Jurkat, Clone E6-1 (cell line): ENCODE measurements at places on chromosomes 12 and 14.
A peak's percentile ranks its signal among the peaks of the same experiment; 100 is the strongest.

- peak; percentile 28 for DNase-seq
These were observed 99.4 kb downstream of the NINJ2 start for GRCh38 chr12:563787-564298.

DNA sequence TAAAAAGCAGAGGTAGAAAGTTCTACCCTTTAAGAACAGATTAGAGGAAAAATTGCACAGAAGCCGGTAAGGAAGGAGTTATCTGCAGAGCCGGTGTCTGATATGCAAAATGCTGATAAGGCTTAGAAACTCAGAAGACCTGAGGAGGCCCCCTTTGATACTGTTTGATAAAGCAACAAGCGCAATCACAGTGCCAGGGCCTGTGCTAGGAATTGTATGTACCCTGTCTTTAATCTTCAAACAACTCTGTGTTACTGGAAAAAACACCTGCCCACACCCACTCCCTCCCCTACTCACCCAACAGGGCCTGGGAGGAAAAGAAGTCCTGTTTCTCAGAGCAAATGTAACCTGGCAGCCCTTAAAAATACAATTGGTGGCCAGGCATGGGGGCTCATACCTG lies 112.7 kb upstream of the FUT8 start:
- DNase-seq: peak; percentile 80

DNA sequence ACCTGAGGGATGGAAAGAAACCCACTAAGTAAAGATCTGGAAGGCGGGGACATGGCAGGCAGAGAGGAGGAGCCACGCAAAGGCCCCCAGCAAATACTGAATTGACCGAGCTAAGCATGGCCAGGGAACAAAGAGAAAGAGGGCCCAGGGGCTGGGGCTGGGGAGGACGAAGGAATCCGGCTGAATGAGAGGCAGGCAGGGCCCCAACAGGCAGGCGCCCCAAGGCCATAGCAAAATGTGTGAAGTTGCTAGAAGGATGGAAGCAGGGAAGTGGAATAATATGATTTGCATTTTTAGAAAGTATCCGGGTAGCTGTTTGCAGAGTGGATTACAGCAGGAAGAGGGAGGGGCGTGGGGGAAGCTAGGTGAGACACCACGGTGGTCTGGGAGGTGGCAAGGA lies 49.1 kb downstream of the RFLNA start:
- no peak for DNase-seq

- no peak for DNase-seq
These were observed 25.1 kb upstream of the ZNF268 start for GRCh38 chr12:133156125-133156690.

- no peak for DNase-seq
These were observed 188.6 kb downstream of the SLC5A8 start for GRCh38 chr12:101021442-101021841.

DNA sequence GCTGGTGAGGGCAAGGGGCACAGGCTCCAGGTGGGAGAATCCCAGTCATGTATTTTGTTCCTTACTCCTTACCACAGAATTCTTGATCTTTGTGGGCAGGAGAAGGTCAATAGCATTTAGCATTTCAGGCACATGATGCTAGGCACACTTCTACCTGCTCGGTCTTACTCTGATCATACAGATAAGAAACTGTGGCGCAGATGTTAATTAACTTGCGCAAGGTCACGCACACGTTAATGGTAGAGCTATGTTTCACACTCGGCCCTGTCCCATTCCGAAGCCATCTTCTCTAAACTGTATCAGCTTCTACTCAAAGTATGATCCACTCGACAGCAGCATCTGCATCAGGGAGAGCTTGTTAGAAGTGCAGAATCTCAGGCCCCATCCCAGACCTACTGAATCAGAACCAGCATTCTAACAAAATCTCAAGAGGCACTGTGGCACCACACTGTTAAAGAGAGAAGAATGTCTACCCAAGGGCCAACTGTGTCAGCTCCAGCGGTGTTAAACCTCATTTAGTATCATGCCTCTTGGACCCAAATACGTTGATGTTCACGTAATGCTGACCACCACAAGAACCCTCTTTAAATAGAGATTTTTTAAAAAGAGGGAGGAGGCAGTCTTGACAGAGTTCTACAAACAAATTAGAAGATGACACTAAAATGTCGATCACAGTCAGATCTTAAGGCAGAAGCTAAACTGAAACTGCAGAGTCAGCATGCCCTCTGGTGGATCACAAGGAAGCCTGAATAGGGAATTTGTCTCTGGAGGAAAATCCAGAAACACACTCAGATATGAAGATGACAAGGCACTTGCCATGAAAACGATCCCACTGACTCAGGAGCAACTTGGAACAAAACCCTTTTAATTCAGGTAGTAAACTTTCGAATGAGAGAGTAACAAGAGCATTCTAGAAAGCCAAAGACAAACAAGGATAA lies 7.3 kb downstream of the STXBP6 start:
- no peak for DNase-seq

- DNase-seq: no peak
These were observed 314.1 kb upstream of the DIO3 start for GRCh38 chr14:101246894-101247841.

DNA sequence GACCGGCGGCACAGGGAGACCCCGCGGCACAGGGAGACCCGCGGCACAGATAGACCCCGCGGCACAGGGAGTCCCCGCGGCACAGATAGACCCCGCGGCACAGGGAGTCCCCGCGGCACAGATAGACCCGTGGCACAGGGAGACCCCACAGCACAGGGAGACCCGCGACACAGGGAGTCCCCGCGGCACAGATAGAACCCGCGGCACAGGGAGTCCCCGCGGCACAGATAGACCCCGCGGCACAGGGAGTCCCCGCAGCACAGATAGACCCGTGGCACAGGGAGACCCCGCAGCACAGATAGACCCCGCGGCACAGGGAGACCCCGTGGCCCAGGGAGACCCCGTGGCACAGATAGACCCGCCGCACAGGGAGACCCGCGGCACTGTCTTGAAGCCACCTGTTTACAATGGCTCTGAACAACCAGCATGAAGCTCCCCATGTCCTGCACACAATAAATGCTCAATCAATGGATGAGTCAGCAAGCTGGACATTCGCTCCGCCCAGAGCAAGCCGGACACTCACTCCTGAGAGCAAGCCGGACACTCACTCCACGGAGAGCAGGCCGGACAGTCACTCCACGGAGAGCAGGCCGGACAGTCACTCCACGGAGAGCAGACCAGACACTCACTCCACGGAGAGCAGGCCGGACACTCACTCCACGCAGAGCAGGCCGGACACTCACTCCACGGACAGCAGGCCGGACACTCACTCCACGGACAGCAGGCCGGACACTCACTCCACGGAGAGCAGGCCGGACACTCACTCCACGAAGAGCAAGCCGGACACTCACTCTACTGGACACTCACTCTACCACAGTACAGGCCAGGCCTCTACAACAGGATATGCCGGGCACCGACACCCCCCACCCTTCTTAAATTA lies 121.9 kb downstream of the RFLNA start:
- no peak for DNase-seq

GRCh38 chr12:31227401-31227981 lies 98.5 kb downstream of the SINHCAF start:
- DNase-seq: no peak

GRCh38 chr14:63860146-63860545 lies 7.3 kb downstream of the SYNE2 start:
- no peak for DNase-seq

DNA sequence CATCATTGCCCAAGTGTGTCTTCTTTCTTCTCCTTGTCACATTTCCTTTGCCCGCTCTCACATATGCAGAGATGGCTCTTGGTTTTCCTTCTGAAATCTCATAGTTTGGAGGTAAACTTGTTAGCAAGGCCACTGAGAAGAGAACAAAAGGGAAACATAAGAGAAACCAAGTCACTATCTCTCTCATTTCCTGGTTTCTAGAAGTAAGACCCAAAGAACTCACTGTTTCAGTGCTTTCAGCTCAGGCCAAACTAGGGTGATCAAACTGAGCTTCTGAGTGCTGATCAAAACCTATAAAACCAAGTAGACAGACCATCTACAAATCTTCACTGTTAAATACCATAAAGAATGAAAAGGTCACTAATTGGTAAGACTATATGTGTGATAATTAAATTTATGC lies 275.4 kb upstream of the BTG1 start:
- DNase-seq: no peak

DNA sequence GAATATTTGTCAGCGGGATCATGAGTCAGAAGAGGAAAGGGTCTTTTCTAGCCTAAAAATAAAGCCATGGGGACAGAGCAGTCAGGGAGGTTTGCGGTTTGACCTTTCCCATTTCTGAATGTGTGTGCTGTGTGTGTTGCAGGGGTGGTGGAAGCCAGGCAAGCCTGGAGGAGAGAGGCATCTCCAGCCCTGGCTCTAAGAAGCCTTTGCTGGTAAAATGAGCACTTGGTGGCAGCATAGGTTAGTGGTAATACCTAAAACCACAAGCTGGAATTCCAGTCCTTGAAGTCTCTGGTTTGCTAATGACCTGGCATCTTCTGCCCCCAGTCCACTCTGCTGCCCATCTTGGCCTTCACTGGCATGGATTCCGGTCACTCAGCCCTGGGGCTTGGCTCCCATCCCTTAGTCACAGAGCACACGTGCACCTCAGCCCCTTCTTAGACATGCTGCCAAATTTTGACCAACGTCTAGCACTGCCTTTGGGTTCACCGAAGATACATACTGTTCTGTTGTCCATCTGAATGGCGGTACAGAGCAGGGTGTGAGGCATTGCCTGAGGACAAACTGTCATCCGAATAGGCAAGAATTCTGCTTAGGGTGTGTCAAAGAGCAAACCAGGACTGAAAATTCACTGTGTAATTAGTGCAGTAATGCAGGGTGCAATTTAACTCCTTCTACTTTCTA lies 52.7 kb downstream of the KCNA5 start:
- DNase-seq: no peak

DNA sequence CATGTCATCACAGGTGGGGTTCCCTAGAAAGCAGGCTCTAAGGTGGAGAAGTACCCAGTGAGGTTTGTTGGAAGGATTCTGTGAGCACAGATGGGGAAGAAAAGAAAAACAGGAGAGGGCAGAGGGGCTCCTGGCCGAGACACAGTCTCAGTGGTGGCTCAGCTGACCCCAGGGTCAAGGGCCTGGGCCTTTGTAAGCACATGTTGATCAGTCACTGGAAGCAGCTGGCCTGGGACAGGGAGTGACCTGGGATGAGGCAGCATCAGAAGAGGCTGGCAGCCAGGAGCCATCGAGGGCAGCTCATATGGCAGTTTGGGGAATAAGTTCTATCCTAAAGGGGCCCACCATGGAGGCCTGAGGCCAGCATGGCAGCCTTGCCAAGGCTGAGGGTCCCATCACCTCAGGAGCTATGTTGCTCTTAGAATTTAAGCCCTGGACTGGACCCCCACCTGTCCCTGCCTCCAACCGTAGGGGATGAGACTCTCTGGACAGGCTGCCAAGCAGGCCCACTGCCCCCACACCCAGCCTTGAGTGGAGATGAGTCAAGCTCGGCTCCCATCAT lies 6.3 kb upstream of the TMEM179 start:
- DNase-seq: no peak

- DNase-seq: no peak
These were observed 230.2 kb upstream of the TBX3 start for GRCh38 chr12:114913871-114914801.

DNA sequence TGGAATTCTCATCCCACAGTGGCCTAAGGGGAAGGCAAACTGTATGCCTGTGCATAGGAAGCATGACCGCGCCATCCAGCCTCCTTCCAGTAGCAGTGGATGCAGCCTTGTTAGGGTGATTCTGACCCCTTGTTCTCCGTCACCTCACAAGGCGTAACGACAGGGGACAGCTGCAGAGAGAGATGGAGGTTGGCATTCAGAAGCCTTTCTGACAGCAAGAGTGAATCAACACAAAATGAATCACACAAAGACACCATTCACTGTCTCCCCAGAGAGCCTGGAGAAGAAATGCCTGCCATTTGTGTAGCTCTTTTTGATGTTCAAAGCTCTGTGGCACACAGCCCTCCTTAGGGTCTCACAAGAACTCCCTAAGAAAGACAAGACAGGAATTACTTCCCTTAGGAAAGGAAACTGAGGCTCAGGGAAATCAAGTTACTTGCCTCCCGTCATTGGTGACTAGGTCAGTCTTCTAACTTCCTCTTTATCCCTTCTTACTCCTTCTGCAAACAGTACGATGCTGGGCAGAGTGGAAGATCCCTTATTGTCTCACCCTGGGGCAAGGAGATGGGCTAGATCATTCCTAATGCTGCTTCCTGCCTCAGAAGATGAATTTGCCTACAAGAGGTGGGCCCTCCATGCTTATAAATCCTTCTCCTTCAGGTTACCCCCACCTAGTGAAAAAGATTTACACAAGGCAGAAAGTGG lies 280.9 kb downstream of the CACNA1C start:
- no peak for DNase-seq

DNA sequence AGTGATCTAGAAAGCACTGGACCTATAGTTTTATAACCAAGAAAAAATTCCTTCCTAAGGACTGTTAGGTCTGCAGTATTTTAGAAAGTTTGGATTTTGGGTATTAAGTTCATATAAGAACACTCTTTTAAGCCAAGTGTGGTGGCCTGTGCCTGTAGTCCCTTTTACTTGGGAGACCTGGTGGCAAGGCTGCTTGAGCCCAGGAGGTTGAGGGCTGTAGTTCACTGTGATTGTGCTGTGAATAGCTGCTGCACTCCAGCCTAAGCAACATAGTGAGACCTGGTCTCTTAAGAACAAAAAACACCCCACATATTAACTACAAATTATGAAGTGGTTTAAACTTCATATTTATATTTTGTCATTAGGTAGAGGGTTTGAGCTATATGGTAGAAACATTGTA lies 9.7 kb downstream of the DNM1L start:
- DNase-seq: no peak

- DNase-seq: no peak
These were observed 29.9 kb upstream of the FUT8 start for GRCh38 chr14:65382586-65382985.

- DNase-seq: no peak
These were observed 23.8 kb downstream of the ST8SIA1 start for GRCh38 chr12:22310709-22311108.

GRCh38 chr14:74077401-74077800 lies 6.9 kb downstream of the ALDH6A1 start:
- DNase-seq: no peak

- no peak for DNase-seq
These were observed 933.0 kb downstream of the DIO2 start for GRCh38 chr14:79278286-79278797.

GRCh38 chr14:80447392-80447791 lies 236.1 kb upstream of the DIO2 start:
- no peak for DNase-seq

- DNase-seq: no peak
These were observed 291.7 kb downstream of the RMST start for GRCh38 chr12:97754306-97754705.

- no peak for DNase-seq
These were observed 16.5 kb downstream of the UBE3B start for GRCh38 chr12:109493938-109494337.
